Spinal cord (tissue), 10 donors: ENCODE measurements at places on chromosomes 6 and 20. TPM values are rescaled to one million over a fixed set of nuclear protein-coding genes. Genes with fewer than 3 reads are reported as not detected.

FAXC gene
- polyA plus RNA-seq, result 51.9 TPM

VSX1 gene
- 1.1 TPM for polyA plus RNA-seq

ZFP57 gene
- polyA plus RNA-seq, result 5.9 TPM

HMGCLL1 gene
- 18.8 TPM for polyA plus RNA-seq

FAM209A gene
- not detected for polyA plus RNA-seq

CDYL gene
- 15.4 TPM for polyA plus RNA-seq

PCSK2 gene
- polyA plus RNA-seq, result 27.6 TPM
